ENCODE measurements at places on chromosomes 12 and 14.

GRCh38 chr12:85985996-85986395, 111.9 kb downstream of the NTS start:
- DNase-seq = no peak

GRCh38 chr14:72616294-72616693, 277.6 kb downstream of the DPF3 start:
- DNase-seq = no peak

- DNase-seq = no peak
Observed at GRCh38 chr12:52969828-52970569, 21.1 kb downstream of the KRT18 start.

- DNase-seq = no peak
Observed at GRCh38 chr12:90896164-90896563, 58.8 kb downstream of the CCER1 start.

GRCh38 chr12:116455540-116456329, 103.4 kb upstream of the MAP1LC3B2 start:
- DNase-seq = peak; percentile 67

- DNase-seq = no peak
Observed at GRCh38 chr14:99247772-99248171, 24.2 kb downstream of the BCL11B start.

DNA sequence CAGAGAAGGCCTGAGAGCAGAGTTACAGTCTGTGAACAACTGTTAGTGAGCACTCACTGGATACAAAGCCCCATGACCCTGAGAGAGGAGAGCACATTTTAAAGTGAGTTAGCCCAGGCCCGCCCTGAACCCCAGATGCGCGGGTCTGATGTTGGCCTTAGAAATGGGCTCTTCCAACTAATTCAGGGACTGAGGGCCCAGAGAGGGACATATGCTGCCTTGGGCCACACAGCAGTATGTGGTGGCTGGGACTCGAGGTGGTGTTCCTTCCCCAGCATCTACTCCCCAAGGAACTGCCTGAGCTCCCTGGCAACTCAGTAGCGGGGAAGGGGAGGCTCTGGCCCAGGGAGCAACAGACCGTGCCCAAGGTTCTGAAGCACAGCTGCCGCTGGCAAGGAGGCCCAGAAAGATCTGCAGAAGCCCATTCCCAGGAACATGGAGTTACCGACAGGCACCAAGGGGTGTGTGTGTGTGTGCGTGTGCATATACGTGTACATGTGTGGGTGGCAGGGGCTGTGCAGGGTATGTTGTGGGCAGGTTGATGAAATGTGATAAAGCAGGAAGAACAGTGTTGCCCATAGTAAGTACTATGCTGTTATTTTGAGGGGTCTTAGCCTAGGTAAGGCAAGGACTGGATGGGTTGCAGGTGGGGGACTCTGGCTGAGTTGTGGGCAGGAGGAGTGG, 40.5 kb downstream of the KRT80 start:
- no peak for DNase-seq

DNA sequence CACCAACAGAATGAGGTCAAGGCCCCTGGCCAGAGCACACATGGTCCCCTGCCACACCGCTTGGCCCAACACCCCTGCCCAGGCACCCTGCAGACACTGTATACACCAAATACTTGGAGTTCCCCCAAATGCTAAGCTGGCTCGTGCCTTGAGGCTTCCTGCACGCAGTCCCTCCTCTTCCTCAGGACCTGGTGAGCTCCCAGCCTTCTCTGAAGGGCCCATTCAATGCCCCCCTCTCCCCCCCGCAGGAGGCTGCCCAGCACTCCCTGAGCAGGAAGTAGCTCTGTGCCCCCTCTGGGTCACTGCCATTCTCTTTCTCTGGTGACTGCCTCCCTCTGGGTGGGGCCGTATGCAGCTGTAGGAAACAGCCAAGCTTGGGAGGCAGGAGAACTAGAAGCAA, 75.3 kb downstream of the ITPK1 start:
- peak; percentile 42 for DNase-seq

DNA sequence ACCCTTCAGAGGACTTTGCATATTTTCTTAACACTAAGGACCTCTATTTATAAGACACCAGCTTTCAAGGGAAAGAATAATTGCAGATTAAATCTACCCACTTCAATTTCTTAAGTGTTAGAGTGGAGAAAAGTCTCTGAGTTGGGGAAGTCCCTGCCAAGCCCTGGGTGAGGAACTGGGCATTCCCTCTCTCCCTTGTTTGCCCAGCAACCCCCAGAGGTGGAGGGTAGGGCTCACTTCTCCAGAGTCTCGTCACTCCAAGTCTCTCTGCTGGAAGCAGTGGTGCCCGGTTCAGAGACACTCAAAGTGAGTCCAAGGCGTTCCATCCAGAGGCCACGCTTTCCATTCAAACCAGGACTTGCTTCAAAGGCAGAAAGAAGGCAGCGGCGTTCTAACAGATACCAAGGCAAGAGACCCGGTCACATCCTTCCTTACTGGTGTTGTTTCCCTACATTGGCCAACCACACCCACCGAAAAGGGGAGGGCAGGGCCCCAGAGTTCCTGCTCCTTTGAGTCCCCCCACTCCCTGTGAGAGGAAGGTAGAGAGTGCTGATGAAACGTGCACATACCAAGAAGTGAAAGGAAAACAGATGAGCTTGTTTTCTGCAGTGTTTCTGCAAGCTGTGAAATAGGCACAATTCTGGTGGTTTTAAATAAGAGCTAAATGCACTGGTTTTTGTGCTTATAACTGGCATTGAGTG, 6.1 kb upstream of the BDKRB2 start:
- no peak for DNase-seq

GRCh38 chr12:48862760-48863159, 2.9 kb downstream of the RND1 start:
- DNase-seq = no peak

DNA sequence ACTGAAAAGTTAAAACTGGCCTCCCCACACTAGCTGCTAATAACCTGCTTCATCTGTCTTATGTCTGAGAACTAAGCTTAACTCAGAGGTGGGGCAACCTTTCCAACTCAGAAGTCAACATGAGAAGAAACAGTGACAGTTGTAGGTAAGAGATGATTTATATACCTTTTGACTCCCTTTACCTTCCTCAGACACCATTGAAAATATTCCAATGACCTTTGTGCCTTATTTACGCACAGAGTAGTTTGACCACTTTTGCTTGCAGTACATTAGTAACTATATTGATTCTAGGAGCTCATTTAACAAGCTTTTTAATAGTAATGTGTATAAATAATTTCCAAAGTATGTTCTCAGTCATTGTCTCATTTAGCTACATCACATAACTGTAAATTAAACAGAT, 77.6 kb downstream of the ALX1 start:
- DNase-seq = no peak

- DNase-seq = peak; percentile 60
Observed at GRCh38 chr12:124510301-124510970, 57.0 kb downstream of the NCOR2 start.

DNA sequence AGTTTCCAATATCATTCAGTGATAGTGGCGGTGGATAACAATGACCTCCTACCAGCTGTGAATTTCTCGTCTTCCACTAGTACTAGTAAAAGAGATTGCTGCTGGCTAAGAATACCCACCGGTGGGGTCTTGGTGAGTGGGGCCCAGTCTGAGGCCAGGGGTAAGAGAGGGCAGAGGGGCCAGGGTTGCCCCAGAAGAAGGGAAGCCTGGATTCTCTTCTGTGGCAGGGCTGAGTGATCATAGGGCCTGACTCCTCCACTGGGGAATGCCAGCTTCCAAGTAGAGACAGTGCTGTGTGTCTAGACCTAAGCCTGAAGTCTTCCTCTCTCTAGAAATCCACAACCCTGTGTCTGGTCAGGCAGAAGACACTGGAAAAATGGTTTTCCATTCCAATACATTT, 5.8 kb upstream of the TMEM63C start:
- DNase-seq = no peak

DNA sequence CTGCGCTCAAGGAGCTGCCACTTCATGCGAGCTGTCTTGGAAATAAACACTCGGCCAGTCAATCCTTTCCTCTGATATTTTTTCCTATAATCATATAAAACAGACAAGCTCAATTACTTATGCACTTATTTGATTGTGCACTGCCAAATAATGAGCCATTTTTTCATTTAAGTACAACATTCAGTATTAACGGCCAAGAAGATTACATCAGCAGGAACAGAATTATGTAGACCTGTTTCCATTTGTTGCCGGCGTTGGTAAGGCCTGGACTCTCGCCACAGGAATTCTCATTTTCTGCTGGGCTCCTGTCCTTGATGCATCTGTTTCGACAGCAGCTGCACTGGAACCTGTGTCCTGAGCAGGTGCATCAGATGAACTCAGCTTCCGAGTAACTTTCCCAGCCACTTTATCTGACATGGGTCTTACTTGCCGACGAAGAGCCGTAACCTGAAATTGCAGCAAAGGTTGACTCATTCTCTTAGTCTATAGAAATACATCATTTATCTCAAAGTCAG, 110.2 kb downstream of the KIF21A start:
- no peak for DNase-seq

DNA sequence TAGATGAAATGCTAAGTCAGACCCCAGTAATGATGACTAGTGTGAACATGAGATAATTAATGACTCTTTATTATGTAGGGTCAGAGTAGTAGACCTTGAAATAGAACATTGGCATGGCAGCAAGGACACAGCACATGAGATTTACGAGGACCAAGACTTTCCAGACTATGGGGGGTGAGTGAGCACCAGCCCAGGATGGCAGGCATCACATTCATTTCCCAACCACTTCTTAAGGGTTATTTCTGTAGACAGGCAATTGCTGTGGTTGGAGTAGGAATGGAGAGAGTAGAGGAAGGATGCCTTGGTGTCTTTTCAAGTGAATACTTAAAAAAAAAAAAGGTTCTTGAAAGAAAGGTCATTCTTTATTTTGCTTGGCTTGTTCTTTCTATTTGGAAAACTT, 189.4 kb upstream of the DYRK2 start:
- DNase-seq = no peak

DNA sequence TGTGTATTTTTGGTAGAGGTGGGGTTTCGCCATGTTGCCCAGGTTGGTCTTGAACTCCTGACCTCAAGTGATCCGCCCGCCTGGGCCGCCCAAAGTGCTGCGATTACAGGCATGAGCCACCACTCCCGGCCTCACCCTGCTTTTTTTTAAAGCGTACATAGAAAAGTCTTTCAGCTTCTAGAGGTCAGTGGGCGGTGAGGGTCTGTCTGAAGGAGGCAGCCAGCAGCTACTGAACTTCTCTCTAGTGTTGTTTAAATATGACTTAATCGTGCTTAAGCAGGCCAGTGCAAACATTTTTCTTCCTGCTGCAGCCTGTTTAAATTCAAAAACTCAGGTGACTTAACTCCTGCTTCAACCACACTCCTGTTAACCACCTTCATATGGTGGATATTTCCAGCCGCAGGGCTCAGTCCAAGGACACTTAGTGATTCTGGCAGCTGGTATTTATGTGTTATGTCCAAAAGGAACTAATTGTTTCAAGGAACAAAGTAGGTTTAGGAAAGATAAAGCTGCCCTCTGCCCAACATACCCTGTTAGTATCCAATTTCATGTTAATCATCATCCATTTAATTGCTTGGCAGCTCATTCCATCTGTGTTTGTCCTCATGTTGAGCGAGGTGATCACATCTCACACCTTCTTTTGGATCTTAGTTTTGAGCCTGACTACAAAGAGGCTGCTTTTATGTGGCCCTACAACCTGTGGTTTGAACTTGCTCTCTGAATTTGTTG, 2.0 kb downstream of the PRKAB1 start:
- DNase-seq = no peak

DNA sequence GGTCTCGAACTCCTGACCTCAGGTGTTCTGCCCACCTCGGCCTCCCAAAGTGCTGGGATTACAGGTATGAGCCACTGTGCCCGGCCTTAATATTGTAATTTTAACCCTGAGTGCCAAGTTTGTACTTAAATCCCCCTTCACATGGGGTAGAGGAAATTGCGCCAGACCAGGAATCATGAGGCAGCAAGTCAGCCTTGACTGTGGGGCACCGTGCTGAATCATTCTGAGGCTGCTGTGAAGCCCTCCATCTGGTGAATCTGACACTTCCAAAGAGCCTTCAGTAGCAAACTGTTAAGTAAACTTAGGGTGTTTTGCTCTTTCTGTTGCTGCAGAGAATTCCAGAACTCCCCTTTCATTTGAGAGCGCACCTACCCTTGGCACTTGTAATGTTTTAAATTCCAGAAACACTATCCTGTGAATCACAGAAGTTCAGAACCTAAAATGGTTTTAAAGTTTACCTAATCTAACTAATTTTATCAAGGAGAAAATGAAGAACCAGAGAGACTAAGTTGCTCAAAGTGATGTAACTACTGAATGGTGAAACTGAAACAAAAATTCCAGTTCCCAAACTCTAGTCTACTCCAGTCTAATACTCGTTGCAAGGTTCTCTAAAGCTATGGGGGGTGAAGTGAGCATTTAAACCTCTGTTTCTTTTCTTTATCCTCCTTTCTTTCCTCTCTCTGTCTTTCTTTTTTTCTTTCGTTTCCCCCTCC, 7.5 kb downstream of the HEBP1 start:
- DNase-seq = peak; percentile 95

DNA sequence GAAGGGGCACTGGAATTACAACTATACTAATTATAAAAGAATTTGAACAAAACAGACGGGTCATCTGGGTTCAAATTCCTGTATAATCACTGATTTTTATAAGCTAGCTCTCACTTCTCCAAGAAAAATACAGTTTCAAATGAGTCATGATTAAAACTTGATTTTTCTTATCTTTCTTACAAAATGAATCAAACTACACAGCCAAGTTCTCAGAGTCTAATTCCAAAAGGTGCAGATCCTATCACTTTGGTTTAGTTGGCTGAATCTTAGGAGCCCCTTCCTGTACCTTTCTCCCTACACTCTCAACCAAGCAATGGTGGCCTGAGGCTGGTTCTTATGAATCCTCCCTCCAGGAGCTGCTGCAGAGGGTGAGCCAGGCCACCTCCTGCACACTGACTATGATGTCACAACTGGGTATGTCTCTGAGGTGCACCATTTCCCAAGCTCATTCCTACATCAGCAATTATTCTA, 43.8 kb upstream of the BMP4 start:
- DNase-seq = peak; percentile 21

- DNase-seq = peak; percentile 57
Observed at GRCh38 chr14:72558721-72559120, 335.2 kb downstream of the DPF3 start.

DNA sequence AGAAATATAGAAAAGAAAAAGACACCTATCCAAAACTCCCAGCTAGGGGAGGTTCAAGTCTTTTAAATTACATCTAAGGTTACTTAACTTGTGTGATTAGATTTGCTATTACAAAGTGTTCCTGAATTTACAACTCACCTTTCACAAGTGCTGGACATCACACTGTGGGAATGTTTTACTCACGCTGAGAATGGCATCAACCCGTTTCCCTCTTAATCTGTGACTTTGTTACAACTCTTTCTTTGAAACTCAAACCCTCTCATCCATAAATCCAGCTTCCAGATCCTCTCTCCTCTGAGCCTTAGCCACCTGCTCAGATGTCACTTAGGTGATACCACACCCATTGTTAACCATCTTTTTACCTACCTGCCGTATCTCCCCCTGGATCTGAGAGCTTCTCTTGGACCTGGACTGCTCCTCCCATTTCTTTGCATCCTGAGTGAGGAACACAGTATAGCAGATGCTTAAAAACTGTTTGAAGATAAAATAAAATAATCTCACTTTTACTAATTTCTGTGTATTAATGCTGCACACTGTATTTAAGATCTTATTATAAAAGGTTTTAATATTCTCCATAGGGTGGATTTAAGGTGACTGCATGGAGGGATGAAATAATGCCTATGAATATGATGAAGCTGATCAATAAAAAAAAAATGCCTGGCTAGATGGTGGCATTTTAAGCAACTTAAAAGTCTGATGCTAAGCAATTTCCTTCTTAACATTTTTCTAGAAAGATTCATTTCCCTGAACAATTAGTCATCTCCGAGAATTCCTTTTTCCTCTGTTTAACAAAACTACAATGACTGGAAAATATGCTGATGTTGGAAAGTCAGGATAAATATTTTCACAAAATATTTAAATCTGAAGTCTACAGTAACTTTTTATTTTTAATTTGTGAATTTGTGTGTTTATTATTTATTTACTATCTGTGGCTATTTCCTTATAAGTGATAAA, 39.1 kb upstream of the NAP1L1 start:
- DNase-seq = no peak

All from H4 (cell line).